Inflammatory macrophage (primary cell): ENCODE measurements at places on chromosomes 5 and 9.

DNA sequence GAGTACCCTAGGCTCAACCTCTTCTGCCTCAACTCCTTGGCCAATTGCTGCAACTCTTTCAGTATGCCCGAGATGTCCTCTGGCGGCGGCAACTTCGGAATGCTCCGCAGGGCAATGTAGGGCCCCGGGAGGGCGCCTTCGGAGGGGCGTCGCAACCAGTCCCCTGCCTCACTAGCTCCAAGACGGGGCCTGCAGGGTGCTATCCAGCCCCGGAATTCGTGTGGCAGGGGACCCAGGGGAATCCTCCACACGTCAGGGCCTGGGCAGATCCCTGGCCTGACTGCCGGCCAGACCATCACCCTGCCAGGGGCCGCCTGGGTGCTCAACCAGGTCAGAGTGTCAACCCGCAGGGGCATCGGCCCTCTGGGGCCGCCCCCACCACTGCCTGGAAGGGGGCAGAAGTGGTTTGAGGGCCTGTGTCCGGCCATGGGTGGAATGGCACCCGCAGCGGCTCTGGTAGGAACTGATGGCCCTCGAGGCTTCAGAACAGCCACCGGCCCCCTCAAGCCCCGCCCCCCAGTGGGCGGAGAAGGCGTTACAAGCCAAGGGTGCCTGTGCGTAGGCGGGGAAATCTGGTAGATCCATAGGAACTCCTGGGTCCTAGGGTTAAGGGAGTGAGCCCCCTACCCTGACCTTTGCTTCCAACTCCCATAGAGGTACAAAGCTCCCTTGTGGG is at the start of gene POU5F2:
Gene POU5F2 (minus strand): TSS at position 465 of the 676 bp plus-strand sequence. CDS start 37 bp downstream, at position 428.
- no peak for DNase-seq

DNA sequence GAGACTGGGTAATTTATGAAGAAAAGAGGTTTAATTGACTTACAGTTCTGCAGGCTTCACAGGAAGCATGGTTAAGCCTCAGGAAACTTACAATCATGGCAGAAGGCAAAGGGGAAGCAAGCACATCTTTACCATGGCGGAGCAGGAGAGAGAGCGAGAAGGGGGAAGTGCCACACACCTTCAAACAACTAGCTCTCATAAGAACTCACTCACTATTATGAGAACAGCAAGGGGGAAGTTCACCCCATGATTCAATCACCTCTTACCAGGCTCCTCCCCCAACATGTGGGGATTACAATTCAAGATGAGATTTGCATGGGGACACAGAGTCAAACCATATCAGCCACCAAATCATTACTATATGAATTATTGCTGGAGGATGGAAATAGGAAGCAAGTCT is 30.3 kb upstream of the STX17 start:
- no peak for DNase-seq

DNA sequence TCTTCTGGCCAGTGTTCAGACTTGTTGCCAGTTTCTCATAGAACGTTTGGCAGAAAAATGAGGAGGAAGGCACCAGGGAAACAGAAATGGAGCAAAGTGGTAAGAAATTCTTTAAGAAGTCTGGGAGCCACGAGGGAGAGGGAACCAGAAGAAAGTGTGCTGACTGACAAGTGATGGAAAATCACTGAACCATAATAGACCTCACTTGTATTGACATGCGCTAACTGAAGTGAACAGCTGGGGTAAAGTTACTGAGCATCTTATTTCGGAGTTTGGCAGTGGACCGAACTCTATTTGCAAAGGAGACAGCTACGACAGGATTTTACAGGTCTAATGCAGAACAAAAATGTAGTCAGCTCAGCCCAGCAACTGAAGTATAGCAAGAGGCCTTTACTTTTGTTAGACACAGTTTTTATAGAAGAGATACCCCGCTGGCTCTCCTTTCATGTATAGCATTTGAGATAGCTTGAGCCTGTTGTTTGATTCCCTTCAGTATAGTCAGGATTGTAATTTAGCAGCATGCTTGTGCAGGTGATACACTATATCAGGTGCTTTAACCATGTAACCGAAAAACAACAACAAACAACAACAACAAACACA is 53.6 kb downstream of the HMHB1 start:
- no peak for DNase-seq

DNA sequence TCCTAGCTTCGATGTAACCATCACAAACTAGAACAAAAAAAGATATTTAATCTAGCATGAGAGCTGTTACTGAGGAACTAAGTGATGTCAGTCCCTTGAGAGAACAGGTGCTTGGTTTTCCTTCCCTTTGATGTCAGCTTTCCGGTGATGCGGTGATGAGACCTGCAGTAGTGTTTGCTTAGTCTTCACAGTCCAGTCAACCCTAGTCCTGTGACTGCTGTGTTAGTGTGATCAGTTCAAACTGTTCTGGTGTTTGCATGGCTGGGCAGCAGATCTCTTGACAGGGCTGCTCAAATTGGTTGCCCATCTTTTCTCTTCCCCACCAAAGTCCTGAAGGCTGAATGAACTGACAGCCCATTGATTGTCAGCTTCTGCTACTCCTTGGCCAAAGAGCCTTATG is 608.6 kb upstream of the DAB2 start:
- DNase-seq: no peak

GRCh38 chr9:27292659-27293405 is 4.1 kb downstream of the EQTN start:
- DNase-seq: no peak
